ENCODE measurements at places on chromosomes 12 and 14.
A peak's percentile ranks its signal among the peaks of the same experiment; 100 is the strongest.

DNA sequence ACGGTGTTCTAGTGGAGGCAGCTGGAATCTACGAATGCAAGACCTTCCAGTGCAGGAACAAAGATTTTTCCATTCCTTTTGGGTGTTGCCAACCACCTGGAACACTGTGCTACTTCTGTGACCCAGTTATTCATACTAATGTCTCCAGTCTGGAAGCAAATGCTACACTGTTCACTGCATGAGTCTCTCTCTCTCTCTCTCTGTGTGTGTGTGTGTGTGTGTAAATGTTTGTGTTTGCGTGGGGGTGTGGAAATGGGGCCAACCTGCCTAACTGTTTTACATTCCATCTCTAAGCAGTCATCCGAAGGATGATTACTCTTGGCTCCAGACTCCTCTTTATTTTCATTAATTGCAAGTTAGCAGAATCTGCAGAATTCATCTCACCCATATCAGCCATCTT, 29.9 kb upstream of the YBX3 start:
- DNase-seq = no peak

GRCh38 chr14:74255281-74255680, 16.0 kb downstream of the VSX2 start:
- DNase-seq = no peak

DNA sequence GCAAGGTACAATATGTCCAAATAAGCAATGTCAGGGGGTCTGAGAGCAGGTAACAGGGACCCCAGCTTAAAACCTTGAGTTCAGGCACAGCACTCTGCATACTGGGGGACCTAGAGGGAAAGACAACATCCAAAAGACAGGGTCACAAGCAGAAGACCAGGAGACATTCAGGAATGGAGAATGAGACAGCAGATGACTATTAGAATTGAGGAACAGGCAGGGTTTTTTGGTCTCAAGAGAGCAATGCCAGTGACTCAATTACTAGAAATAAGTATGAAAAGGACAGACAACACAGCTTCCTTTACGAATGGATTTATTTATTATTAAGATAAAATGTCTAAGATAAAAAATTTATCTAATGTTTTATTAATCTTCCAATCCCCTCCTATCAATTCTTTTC, 223.0 kb downstream of the PTPRO start:
- DNase-seq = no peak

DNA sequence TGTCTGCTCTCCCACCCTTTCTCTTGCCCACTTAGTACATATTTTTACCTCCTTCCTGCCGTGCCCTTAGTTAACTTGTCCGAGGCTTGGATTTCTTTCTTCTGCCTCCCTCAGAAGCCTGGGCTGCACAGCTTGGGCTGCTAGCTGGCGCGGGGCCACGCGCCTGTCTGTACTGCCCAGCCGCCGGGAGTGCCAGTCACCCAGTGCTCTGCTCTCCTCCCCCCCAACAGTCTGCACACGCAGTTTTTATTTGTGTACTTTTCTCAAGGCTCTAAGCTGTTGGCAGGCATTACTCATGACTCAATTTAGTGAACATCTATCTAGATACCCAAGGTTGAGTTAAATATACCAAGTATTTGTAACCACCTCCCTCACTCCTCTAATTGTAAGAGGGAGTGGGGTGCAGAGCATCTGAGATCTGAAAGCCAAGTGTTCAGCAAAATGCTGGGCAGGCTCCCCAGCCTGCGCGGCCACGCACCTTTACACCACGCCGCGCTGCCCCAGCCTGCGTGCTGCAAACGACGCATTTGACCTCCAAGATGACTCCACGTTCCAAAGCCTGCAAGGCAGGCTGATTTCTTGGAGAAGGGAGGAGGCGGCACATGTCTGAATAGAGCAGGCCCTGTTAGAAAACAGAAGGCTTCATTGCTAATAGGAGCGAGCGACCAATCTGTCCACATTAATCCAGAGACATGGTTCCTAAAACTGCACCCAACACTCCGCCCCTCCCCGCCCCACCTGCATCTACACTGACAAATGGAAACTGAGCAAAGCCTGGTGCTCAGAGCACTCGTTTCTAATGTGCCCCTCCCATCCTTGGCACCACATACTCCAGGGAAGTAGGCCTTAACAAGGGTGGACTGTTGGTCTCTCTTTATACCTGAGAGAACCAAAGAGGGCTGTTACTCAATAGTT, 18.2 kb upstream of the CACNA2D4 start:
- DNase-seq = no peak

DNA sequence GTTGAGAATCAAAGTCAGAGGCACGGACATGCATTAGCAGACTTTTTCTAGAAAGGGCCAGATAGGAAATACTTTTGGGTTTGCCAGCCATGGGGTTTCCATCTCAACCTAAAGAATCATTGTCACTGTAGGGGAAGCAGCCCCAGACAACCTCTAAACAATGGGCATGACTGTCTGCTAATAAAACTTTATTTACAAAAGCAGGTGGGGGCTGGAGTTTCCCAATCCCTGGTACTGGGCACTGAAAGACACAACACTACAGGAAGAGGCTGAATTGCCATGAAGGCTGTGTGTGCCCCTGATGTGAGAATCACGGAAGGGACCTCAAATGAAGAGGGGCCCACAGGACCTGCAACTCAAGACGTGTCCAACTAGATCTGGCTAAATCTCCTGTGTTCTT, 62.0 kb upstream of the GPR68 start:
- no peak for DNase-seq

DNA sequence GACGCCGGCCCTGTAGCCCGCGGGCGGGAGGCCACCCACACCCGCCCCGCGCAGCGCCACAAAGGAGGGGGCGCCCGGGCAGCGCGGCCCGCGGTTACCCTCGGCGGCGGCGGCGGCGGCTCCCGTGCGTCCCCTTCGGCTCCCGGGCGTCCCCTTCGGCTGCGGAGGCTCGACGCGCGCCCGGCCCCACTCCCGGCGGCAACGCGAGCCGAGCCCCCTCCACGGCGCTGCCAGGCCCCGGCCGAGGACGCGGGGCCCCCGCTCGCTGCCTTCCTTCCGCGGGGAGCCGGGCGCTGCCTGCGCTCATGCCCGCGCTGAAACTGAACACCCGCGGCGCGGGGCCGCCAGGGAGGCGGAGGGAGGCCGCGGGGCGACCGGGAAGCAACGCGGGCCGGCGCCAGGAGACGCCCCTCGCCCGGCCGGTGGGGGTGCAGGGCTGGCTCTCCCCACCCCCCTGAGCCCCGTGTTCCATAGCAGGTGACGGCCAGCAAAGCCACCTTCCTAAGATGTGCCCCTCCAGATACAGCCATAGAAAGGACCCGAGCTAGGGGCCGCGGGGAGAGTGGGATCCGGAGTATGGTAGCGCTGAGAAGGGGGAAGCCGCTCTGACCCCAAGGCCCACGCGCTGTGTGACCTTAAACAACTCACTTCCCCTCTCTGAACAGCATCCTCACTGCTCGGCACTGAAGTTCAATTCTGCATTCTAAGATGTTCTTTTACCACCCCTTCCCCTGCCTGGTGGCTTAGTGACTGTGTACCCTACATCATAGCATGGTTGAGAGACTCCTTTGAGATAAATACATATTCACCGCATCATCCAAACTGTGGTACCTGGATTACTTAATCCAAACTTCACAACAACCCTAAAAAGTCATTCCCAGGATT, 42.8 kb downstream of the KDM2B start:
- peak; percentile 51 for DNase-seq

- DNase-seq = no peak
These were observed 161.6 kb downstream of the CACNA1C start for GRCh38 chr12:2214411-2214810.

- DNase-seq = no peak
These were observed 20.7 kb downstream of the KRT85 start for GRCh38 chr12:52346593-52346992.

DNA sequence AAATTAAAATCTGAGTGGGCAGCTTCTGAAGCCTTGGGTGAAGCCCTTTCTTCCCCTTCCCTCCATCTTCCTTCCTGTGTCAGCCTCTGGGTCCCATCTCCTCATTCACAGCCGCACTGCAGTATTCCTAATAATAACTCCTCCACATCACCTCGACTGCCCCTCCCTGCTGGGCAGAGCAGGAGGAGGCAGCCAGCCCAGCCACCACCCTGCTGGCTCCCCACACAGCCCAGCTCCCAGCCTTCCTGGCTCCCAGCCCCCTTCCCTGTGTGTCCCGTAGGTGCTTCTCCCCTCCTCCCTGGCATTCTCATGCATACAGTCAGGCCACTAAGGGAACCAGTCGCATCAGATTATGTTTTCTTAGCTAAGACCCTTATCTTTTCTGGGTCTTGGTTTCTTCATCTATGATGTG, 3.7 kb downstream of the IFFO1 start:
- no peak for DNase-seq

DNA sequence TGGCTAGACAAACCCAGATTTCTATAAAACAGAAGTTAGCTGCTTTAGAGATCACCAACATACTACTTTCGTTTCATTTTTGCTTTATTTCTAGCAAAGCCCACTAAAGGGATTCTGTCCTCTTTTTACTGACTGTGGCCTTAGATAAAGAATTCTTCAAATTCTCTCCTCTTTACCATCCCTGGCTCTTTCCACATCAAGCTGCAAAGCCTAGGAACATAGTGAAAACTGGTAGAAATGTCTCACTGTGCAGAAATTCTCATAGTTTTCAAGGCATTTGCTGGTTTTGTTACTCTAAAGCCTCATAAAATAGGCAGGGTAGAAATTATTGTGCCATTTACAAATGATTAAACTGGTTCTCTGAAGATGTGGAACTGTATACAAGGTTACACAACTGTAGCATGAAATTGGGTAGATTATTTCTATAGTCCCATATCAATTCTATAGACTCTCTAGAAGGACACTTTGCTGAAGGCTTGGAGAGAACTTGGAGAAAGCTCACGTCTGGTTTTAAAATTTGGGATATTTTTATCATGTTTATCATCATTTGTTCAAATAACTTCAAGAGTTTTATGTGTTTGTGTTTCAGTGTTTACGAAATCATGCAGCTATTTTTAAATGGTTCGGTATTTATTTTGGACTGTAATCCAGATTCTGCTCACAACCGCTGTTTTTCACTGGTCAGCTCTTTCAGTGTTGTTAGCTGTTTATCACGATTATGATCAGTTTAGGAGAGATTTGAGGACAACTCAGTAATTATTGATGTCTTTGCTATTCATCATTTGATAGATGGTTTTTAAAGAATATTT, 36.7 kb upstream of the CSRP2 start:
- no peak for DNase-seq

- no peak for DNase-seq
These were observed 63.4 kb downstream of the DACT1 start for GRCh38 chr14:58701156-58701555.

DNA sequence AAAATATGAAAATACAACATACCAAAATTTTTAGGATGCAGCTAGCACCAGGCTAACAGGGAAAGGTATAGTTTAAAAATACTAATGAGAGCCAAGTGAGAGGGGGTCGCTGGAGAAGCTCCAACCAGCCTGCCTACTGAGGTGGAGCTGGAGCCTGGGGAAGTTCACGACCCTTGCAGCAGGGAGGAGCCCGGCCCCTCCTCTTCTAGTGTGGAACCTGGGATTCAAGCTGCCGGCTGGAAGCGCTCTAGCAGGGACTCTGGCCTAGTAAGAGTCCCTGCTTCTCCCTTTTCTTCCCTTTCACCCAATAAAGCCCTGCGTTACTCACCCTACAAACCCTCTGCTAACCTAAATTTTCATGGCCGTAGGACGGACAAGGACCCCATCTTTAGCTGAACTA, 5.0 kb upstream of the KCNK13 start:
- no peak for DNase-seq

GRCh38 chr14:68282479-68283377, 463.1 kb downstream of the RAD51B start:
- peak; percentile 89 for DNase-seq

DNA sequence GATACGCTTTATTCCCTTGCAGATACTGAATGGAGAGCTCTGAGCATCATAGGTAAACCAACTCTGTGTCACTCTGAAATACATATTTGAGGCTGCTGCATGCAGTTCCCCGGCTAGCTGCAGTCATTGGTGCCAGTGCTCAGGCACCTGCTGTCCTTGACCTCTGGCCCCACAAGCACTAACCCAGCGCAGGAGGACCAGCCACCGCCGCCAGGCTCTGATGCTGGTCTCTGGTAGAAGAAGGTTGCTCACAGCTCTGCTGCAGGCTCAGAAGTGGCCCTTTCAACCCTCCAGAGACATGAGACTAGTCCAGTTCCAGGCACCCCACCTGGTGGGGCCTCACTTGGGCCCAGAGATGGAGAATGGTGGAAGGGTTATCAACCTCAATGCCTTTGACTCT, 34.5 kb upstream of the PTPRB start:
- no peak for DNase-seq

DNA sequence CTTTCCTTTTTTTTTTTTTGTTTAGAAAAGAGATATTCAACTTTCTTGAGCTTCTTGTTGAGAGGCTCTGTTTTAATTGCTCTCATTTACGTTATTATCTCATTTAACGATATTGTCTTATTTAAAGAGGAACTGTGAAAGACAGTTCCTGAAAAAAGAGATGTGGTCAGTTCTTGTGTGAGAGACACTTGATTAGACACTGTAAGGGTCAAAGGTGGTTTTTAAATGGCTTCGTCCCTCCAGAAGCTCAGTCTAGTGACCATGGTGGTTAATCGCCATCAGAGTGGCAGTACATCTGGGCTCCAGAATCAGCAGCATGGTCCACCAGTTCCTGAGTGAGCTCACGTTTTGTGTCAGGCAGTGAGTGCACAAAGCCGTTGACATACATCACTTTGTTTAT, 57.9 kb upstream of the KCNA5 start:
- DNase-seq = peak; percentile 42

GRCh38 chr12:597926-598568, 65.2 kb downstream of the NINJ2 start:
- no peak for DNase-seq

GRCh38 chr14:66610154-66610563, 102.2 kb downstream of the GPHN start:
- DNase-seq = peak; percentile 79

DNA sequence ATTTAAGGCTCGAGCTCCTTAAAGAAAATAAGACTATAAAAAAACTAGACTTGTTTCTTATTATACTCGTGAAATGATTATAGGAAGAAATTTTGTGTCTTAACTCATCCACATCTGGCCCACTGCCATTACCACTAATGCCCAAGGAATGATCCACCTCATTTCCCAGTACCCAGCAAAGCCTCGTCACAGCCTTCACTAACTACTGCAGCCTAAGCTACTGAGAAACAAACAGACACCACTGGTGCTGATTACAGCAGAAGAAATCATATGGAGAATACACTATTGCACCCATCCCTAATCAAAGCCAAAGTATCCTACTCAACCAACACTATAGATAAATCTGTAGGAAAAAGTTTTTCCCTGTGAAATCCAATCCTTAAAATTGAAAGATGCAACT, 205.3 kb upstream of the NAV3 start:
- no peak for DNase-seq

DNA sequence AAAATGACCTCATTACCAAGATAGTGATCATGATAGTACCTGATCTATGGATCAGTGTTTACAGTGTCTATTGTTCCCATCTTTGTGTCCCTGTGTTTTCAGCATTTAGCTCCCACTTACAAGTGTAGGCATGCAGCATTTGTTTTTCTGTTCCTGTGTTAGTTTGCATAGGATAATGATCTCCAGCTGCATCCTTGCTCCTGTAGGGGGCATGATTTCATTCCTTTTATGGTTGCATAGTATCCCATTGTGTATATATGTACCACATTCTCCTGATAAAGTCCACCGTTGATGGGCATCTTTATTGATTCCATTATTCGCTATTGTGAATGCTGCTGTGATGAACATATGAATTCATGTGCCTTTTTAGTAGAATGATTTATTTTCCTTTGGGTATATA, 215.4 kb upstream of the NAV3 start:
- DNase-seq = no peak
